ENCODE measurements at places on chromosomes 5 and 9.

GRCh38 chr5:77971776-77972468, 195.8 kb upstream of the TBCA start:
- no peak for DNase-seq

DNA sequence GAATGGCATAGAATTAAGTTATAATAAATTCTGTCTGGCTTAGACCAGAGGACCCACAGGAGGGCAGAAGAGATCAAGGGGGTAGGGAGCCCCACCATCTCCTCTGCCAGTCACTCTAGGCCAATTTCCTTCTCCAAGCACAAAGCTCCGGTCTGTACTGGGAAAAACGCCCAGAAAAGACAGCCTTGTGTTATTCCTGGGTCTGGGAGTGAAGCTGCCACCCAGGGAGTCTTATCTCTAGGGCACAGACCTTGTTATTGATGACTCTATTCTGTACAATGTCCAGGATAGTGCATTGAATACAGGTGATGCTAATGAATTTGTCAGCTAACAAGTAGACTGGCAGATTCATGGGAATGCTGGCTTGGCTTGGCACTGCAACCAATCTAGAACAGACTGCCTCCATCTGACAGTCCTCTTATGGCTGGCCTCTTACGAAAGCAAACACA, 60.7 kb downstream of the MED27 start:
- no peak for DNase-seq

DNA sequence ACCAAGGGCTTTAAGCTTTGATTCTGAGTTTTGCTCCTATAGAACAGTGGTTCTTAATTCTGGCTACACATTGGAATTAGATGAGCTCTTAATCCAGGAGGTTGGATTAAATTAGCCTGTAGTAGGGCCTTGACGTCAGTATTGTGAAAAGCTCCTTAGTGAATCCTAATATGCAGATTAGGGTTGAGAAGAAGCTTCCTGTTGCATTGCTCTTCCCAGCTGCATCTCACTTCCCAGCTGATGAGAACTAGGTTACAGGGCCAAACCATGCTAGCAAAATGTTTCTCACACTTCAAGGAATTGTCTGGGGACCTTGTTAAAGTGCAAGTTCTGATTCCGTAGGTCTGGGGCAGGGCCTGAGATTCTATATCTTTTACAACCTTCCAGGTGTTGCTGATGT, 300.0 kb downstream of the ZSWIM6 start:
- DNase-seq: no peak

GRCh38 chr9:132673355-132673754, 3.1 kb downstream of the GTF3C4 start:
- DNase-seq: peak; percentile 77

DNA sequence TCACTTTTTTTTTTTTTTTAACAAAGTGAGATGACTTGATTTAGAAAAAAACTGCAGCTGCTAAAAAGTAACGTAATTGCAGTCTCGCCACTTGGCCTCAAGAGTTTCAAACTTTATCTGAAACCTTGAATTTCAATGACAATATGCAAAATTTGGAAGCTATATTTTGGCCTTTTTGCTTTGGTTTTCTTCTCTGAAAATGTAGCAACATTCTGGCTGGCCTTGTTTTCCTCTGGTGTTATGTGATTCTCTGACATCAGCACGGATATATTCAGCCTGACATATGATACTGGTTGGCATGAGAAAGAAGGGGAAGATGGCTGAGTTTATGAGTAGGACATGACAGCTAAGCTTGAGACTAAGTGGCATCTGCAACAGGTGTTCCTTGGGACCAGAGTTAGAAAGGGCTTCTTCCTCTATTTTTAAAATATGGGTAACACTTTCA, 136.5 kb downstream of the MEF2C start:
- no peak for DNase-seq

Data from adipocyte (in vitro differentiated cells).